ENCODE measurements at places on chromosomes 2 and 18. TPM values are rescaled to one million over a fixed set of nuclear protein-coding genes. Genes with fewer than 3 reads are reported as not detected.

DNA sequence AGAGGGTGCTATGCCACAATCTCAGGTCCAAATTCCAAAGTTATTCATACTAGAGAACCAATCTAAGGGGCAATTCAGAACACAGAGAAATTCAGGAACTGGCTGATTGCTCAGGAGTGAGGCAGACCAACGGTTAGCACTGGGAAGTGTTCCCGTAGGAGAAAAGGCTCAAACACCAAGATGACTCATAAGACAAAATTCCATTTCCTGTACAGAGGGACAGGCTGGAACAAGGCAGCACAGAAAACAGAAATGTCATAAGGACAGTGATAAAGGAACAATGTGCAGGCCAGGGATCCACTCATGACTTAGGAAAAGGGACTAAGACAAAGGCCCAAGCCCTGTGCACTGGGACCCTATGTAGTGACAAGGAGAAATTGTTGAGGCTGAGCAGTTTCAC is 54.2 kb downstream of the PDE1A start:
- no peaks in the 10 kb centered on the region for H3K4me1 ChIP-seq
- no peaks in the 10 kb centered on the region for H3K27me3 ChIP-seq
- H3K4me3 ChIP-seq, result no peak overlapping the region
- no peak overlapping the region for H3K27ac ChIP-seq
- H3K36me3 ChIP-seq, result no peaks in the 10 kb centered on the region
- no peak for DNase-seq

LONRF2 gene
- 5.0 TPM for total RNA-seq

DNA sequence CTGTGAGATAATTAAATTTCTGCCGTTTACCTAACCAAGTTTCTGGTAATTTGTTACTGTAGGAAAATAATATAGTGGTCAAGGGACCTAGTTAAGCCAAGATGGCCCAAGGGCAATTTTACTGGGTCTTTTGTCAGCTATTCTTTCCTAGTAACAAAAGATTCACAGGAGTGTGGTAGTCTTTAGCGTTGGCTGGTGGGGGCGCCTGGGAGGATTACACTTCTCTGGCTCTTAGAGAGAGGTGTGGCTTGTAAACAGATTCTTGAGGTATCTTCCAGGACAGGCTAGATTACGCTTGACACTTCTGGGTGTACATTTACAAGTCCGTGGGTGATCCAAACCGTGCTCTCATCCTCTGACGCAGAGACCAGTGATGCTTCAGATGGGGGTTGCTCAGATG is 3.3 kb upstream of the ACOXL start:
- no peak overlapping the region for H3K27ac ChIP-seq
- H3K36me3 ChIP-seq, result no peaks in the 10 kb centered on the region
- peaks cover 18% of the 10 kb centered on the region for H3K27me3 ChIP-seq
- DNase-seq, result peak; percentile 40
- no peak overlapping the region for H3K4me3 ChIP-seq
- peaks cover 3% of the 10 kb centered on the region for H3K4me1 ChIP-seq

AOX1 gene
- 0.69 TPM for total RNA-seq

DNA sequence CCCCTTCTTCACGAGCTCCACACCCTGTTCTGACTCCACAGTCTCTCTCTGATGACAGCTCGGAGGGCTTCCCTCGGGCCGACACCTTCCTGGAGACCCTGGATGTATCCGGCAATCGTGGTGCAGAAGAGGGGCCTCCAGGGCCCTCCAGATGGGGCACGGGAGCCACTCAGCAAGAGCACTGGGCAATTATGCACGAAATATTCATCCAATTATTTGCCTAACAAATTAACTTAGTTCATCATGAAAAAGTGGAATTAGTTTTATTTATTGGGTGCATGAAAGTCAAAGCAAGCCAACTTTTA is 277.3 kb upstream of the HDAC4 start:
- no peak overlapping the region for H3K27ac ChIP-seq
- H3K4me3 ChIP-seq, result no peak overlapping the region
- H3K36me3 ChIP-seq, result no peaks in the 10 kb centered on the region
- no peaks in the 10 kb centered on the region for H3K27me3 ChIP-seq
- no peak for DNase-seq
- H3K4me1 ChIP-seq, result no peaks in the 10 kb centered on the region

DNA sequence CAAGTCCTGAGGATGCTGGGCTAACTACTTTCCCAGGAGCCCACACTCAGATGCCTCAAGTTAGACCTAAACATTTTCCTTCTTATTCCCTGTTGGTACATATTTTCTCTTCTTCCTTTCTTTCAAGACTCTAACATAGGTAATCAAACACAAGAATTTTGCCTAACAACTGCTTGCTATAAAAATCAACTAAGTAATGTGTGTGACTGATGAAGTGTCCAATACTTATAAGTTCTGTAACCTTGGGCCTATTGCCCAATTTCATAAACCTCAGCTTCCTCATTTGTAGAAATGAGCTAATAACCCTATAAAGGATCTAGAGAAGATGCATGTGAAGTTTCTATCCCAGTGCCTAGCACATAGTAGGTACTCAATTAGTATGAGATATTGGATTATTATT is 31.6 kb upstream of the PIK3C3 start:
- no peaks in the 10 kb centered on the region for H3K36me3 ChIP-seq
- no peak overlapping the region for H3K27ac ChIP-seq
- no peaks in the 10 kb centered on the region for H3K4me1 ChIP-seq
- no peak for DNase-seq
- H3K4me3 ChIP-seq, result no peak overlapping the region

- H3K36me3 ChIP-seq, result no peaks in the 10 kb centered on the region
- H3K27me3 ChIP-seq, result no peaks in the 10 kb centered on the region
- H3K4me1 ChIP-seq, result no peaks in the 10 kb centered on the region
- no peak overlapping the region for H3K4me3 ChIP-seq
- no peak for DNase-seq
- H3K27ac ChIP-seq, result peak overlapping the region; percentile 18
These were observed 89.9 kb downstream of the UBE2E3 start for GRCh38 chr2:181070119-181070835.

NOL4 gene
- not detected for total RNA-seq

GRCh38 chr2:26709323-26710110 is 17.0 kb downstream of the KCNK3 start:
- H3K27me3 ChIP-seq, result peaks cover 84% of the 10 kb centered on the region
- peaks cover 4% of the 10 kb centered on the region for H3K4me1 ChIP-seq
- no peak overlapping the region for H3K27ac ChIP-seq

DNA sequence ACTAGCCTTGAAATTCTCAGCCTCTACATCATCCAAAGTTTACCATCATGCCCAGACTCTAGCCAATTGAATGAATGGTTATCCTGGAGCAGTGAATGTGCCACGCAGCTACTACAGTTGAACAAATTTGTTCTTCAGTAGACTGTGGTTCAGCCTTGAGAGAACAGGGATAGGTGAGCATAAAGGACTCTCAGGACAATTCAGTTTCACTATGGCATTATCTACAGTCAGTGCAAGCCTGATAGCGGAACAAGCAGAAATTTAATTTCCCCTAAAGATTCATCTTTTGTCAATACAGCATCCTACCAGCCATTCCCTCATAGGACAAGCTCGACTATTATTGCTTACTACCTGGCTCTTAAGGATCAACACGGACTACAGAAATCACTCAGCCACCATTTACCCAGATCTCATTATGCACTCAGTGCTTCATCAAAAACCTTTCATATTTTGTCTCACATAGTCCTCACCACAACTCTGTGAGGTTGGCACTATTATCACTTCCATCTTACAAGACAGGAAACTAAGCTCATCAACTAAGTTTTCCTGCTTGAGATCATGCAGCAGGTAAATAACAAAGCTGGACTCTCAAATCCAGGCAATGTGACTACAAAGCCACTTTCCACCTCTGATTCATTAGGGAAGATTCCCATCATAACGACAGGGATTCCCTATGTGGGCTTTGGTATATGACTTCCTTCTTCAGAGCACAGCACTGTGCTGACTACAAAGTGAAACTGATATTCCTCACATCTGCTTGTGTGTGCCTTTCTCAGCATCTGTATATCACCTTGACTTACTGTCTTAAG is 181.5 kb upstream of the ACVR2A start:
- H3K27ac ChIP-seq, result no peak overlapping the region
- H3K27me3 ChIP-seq, result no peaks in the 10 kb centered on the region
- H3K4me1 ChIP-seq, result no peaks in the 10 kb centered on the region
- no peak for DNase-seq
- H3K4me3 ChIP-seq, result no peak overlapping the region

- no peaks in the 10 kb centered on the region for H3K27me3 ChIP-seq
- no peak overlapping the region for H3K4me3 ChIP-seq
- no peaks in the 10 kb centered on the region for H3K4me1 ChIP-seq
These were observed 129.8 kb upstream of the ALKAL2 start for GRCh38 chr2:417662-418061.

GRCh38 chr2:104859291-104859765 is 5.4 kb downstream of the POU3F3 start:
- no peaks in the 10 kb centered on the region for H3K4me1 ChIP-seq
- no peak for DNase-seq
- no peak overlapping the region for H3K4me3 ChIP-seq
- H3K36me3 ChIP-seq, result no peaks in the 10 kb centered on the region

RTTN gene
- 10.7 TPM for total RNA-seq

DNA sequence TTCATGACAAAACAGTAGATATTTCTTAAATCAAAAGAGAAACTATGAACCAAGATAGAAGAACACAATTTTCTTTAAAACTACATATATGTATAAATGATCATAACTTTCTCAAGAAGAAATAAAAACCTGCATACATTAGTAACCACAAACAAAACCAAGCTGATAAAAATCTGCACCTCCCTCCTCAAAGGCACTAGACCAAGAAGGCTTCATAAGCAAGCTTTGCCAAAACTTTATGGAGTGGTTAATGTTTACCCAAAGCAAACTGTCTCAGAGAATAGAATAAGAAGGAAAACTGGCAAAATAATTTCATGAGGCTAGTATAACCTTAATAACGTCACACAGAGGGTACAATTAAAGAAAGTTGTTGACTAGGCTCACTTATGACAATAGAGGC is 138.3 kb downstream of the ZBTB7C start:
- H3K36me3 ChIP-seq, result no peaks in the 10 kb centered on the region
- H3K4me3 ChIP-seq, result no peak overlapping the region

DNA sequence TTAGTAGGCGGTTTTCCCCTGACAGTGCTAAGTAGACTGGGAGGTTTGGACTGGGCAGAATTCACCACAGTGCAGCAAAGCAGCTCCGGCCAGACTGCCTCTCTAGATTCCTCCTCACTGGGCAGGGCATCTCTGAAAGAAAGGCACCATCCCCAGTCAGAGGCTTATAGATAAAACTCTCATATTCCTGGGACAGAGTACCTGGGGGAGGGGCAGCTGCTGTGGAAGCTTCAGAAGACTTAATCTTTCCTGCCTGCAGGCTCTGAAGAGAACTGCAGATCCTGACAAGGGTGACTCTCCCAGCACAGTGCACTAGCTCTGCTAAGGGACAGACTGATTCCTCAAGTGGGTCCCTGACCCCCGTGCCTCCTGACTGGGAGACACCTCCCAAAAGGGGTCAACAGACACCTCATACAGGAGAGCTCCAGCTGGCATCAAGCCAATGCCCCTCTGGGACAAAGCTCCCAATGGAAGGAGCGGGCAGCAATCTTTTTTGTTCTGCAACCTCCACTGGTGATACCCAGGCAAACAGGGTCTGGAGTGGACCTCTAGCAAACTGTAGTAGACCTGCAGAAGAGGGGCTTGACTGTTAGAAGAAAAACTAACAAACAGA is 266.8 kb upstream of the CRIM1 start:
- no peak for DNase-seq
- no peaks in the 10 kb centered on the region for H3K27me3 ChIP-seq
- H3K36me3 ChIP-seq, result no peaks in the 10 kb centered on the region

GRCh38 chr2:146323564-146323963 is 1521.3 kb upstream of the ACVR2A start:
- H3K4me1 ChIP-seq, result no peaks in the 10 kb centered on the region
- no peak overlapping the region for H3K27ac ChIP-seq
- H3K36me3 ChIP-seq, result no peaks in the 10 kb centered on the region
- no peak for DNase-seq
- no peak overlapping the region for H3K4me3 ChIP-seq

DNA sequence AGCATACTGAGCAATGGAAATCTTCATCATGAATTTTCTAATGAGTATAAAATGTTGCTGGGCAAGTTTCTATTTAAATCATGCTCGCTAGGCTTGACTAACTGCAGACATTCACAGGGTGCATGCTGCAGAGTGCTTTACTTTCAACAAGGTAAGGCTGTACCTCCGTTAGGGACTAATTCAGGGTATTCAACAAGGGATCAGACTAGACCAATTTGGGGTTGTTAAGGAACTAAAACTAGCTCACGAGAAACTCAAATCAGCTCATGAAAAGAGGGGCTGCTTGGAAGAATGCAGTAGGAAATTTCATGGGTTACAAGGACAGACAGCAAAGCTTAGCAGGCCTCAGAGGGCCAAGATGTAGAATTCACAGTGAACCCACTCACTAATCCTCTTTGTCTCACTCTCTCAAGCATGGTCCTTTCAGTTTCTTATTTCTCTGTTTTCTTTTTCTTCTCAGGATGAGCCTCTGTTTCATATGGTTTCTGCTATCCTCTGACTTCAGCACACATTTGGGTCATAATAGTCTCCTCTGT is 2.2 kb downstream of the MYO3B start:
- H3K36me3 ChIP-seq, result no peaks in the 10 kb centered on the region
- no peak for DNase-seq
- H3K27ac ChIP-seq, result no peak overlapping the region

DNA sequence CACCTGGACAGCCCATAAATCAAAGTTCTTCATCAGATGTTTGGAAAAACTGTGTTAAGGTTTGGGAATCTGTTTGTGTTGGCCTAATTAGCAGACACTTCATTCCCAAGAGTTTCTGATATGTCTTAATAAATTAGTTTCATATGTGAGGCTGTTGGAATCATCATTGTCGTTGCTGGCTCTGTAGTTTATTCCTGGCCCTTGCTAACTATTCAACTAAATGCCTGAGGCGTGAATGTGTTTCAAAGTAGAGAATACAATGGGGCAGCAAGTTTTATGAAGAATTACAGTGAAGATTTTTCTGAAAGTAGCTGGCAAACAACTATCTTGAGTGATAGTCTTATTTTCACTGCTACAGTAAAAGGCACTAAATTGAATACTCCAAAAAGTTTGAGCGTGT is 141.1 kb downstream of the PARD3B start:
- no peak overlapping the region for H3K27ac ChIP-seq
- H3K4me3 ChIP-seq, result no peak overlapping the region
- no peaks in the 10 kb centered on the region for H3K27me3 ChIP-seq
- no peak for DNase-seq
- no peaks in the 10 kb centered on the region for H3K36me3 ChIP-seq

DNA sequence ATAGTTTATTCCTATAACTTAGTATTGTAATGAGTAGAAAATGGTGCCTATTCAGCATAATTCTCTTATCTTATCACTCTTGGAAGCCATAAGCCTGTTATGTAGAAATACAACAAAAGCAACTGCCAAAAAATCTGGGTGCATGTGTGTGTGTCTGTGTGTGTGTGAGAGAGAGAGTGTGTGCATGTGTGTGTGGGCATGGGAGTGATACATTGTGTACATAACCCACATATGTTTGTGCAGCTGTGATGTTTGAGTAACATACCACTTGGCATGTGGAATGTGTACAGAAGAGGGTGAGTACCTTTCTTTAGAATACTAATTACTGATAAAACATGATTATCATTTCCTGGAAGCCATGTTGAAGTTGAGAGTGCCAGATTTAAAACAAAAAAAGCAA is 642.3 kb upstream of the SYT4 start:
- no peak for DNase-seq
- no peaks in the 10 kb centered on the region for H3K36me3 ChIP-seq
- no peak overlapping the region for H3K27ac ChIP-seq
- no peak overlapping the region for H3K4me3 ChIP-seq
- H3K4me1 ChIP-seq, result no peaks in the 10 kb centered on the region

- peaks cover 49% of the 10 kb centered on the region for H3K4me1 ChIP-seq
- no peak for DNase-seq
- H3K27ac ChIP-seq, result no peak overlapping the region
- H3K36me3 ChIP-seq, result peaks cover 6% of the 10 kb centered on the region
- H3K4me3 ChIP-seq, result no peak overlapping the region
- H3K27me3 ChIP-seq, result no peaks in the 10 kb centered on the region
These were observed 3.1 kb upstream of the ADCY3 start for GRCh38 chr2:24923106-24923505.

All from K562 (cell line).